ENCODE measurements at places on chromosomes 12 and 14.

GRCh38 chr14:105616802-105617192, 90.4 kb downstream of the TMEM121 start:
- no peak for DNase-seq

- no peak for DNase-seq
These were observed 42.4 kb downstream of the GLRX5 start for GRCh38 chr14:95577067-95577800.

DNA sequence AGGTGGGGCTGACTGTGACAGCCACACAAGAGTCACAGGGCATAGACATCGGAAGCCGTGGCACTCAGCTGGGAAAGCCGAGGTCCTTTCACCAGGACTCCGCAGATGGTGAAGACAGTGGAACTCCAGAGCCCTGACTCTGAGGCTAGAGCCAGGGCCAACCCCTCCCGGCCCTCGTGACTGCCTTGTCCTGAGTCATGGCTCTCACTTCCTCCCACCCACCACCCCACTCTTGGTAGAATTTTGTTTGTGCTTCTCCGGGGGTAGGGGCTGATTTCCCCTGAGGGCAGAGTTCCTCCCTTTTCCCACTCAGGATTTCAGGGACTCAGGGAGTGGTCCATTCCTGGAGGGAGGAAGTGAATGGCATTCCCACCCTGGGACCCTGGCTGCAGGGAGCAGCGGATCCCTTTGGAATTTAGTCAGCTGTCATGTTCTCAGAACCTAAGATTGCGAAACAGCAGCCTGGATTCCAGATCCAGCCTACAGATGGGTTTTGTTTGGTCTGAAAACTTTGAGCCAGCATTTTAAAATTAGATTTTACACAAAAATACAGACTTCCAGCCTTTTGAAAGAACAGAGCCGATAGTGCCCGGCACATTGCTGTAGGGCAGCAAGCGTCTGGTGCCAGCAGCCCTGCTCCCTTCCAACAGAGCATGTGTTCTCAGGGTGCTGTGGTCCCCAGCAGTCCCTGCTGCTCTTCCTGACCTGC, 50.7 kb downstream of the TPCN1 start:
- DNase-seq: no peak

GRCh38 chr12:68521848-68522502, 88.7 kb upstream of the RAP1B start:
- no peak for DNase-seq

GRCh38 chr12:12404297-12404696, 47.4 kb downstream of the BORCS5 start:
- DNase-seq: no peak

- DNase-seq: no peak
These were observed 368.0 kb upstream of the PDE3A start for GRCh38 chr12:20000229-20000849.

DNA sequence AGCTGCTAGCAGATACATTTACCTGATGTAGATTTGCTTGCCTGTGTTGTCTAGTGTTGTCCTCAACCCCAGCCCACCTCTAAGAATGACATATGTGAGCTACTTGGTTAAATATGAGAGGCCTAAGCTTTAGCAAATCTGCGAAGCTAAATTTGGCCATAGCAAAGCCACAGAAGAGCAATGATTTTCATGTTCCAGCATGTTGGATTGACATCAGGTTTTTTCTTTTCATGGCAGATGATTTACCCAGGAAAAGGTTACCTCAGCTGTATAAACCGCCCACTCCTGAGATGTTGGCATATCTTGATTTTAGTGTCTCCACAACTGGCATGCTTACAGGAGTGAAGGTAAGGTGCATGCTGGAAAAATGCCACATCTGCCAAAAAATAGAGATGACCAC, 36.4 kb upstream of the ATF1 start:
- no peak for DNase-seq

DNA sequence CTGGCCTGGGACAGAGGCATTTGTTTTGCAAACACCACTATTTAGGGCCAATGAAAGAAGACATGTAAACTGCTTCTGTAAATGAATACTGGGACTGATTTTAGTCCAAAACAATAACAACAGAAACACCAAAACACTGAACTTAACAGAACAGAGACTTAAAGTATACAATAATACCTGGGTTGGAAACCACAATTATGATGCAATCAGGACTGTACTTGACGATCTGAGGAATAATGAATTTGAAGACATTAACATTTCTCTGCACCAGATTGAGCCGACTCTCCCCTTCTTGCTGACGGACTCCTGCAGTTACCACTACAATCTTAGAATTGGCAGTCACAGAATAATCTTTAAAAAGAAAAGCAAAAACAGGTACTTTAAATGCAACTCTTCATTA, 13.9 kb downstream of the LDHB start:
- DNase-seq: no peak

DNA sequence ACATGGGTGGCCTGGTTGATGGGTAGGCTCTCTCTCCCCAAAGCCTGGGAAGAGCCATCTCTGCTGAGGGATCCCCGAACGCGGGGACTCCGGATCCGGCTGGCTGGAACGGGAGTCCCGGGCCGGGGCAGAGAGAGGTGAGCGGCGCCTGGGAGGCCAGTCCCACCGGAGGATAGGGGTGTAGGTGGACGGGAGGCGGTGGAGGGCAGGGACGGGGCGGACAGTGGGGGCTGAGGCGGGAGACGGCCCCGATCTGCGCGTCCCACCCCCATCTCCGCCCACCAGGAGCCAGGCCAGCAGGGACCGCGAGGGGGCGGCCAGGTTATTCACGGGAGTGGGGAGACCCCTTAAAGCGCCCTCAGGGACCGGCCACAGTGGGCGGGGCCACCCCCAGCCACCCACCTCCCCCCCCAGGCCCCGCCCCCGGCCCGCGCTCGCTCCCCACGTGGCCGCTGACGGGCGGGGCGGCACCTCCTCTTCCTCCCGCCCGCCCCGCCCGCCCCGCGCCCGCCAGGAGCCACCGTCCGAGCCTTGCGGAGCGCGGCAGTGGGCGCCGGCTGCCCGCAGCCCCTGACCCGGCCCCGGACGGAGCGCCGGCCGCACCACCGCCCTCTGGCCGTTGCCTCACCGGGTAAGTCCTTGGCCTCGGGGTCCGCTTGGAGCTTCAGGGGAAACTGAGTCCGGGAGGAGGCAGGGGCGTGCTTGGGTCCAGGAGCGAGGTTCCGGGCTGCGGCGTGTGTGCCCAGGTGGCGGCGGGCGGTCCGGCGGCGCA, at the start of gene INF2:
Gene INF2 (plus strand): TSS at position 510 of the 772 bp plus-strand sequence. CDS start 11,748 bp downstream, outside the sequence.
- DNase-seq: no peak

- no peak for DNase-seq
These were observed 2.9 kb downstream of the CCNK start for GRCh38 chr14:99484106-99484505.

GRCh38 chr14:96363751-96364336, 518 bp downstream of the GSKIP start:
- DNase-seq: peak; percentile 53

DNA sequence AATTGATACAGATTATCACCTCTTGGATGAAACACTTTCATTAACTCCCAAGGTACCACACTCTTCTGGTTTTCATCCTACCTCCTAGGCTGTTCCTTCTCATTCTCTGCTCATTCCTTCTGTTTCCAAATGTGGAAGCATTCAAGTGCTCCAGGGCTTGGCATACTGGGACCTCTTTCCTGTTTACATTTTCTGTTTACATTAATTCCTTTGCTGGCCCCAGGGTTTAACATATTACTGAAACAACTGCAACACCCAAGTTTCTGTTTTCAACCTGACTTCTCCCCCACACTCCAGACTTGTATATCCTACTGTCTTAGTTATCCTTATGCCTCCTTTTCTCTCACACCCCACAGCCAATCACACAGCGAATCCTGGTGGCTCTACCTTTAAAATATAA, 386.3 kb upstream of the GARIN6 start:
- DNase-seq: no peak

DNA sequence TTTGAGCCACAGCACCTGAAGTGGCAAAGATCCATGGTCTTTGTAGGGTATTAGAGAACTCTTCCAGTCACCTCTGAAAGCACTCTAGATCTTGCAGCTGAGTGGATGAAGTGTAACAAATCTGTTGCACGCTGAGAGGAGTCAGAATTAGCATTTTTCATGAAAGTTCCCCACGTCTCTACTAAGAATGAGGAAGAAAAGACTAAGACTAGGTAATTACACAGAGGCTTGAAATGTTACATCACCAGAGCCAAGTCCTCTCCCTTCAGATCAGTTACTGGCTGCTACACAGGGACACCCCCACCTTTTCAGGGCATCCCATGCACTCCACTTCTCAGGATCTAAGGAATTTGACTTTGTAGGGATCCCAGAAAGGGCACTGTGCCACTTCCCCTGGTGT, 98.6 kb upstream of the FKBP4 start:
- DNase-seq: no peak

- DNase-seq: no peak
These were observed 197.6 kb upstream of the RBM19 start for GRCh38 chr12:114163771-114164170.

DNA sequence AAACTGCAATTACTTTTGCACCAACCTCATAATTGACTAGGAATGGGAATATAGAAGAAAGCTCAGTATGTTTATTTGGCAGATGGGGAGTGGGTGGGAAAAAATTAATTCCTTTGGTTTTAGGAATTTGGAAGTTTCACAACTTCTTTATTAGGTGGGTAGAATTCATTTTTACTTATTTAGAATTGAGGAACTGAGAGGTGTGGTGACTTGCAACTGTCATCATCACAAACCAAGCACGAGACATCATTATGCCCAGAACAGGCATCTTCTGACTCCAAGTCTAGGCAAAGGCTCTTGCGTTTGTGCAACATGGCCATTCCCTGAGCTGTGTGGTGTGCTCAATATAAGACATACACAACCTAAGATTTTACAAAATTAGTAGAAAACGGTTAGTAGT, 380.0 kb downstream of the ATP23 start:
- DNase-seq: no peak

- no peak for DNase-seq
These were observed 47.9 kb downstream of the RPH3A start for GRCh38 chr12:112839386-112839972.

DNA sequence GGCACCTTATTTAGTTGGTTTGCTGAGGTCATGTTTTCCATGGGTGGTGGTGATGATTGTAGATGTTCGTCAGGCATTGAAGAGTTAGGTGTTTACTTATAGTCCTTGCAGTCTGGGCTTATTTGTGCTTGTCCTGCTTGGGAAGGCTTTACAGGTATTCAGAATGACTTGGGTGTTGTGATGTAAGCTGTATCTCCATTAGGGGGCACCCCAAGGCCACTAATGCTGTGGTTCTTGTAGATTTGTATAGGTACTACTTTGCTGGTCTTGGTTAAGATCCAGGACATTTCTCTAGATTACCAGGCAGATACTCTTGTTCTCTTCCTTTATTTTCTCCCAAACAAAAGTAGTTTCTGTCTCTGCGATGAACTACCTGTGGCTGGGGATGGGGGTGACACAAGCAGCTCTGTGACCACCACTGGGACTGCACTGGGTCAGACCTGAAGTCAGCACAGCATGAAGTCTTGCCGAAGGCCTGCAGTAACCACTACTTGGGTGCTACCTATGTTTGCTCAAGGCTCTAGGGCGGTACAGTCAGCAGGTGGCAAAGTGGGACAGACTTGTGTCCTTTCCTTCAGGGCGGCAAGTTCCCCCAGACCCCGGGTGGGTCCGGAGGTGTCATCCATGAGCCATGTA, 35.8 kb upstream of the FBXO33 start:
- no peak for DNase-seq

DNA sequence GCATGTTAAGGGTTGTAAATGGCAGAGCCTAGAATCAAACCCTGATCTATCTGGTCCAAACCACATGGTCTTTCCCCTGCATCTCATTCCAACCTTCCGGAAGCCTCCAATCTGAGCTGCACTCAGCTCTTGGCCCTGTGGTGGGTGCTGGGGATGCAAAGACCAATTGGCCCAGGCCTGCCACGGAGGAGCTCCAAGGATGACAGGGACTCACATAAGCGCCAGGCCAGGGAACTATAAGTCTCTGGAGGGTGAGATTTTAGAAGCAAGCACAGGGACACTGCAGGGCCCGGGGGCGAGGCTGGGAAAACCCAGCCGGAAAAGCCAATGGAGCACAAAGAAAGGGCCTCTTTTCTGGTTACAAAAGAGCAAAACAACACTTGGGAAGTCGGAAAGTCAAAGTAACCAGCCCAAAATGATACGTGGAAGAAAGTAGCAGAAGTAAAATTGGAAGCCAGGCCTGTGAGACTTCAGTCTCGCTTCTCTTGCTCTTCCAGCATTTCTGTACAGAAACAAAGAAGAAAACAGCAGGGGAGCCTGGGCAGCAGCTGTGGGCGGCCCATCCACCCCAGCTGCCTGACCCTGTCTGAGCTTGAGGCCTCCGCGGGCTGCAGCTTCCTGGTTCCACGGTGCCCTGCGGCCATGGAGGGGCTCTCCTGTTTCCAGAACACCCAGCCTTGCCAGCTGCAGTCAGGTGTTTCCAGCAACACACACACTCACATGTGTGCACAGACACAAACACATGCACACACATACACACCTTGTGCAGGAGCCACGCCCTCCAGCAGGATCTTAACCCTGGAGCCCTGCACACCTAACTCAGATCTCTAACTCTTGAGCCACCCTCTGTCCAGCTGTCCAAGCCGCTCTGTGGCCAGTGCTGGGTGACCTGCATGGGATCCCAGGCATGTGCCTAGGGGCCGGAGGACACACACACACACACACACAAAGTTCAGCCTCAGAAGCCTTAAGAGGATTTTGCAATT, 178.2 kb downstream of the BCL11B start:
- DNase-seq: no peak

GRCh38 chr12:111428728-111429175, 23.0 kb downstream of the SH2B3 start:
- peak; percentile 94 for DNase-seq

DNA sequence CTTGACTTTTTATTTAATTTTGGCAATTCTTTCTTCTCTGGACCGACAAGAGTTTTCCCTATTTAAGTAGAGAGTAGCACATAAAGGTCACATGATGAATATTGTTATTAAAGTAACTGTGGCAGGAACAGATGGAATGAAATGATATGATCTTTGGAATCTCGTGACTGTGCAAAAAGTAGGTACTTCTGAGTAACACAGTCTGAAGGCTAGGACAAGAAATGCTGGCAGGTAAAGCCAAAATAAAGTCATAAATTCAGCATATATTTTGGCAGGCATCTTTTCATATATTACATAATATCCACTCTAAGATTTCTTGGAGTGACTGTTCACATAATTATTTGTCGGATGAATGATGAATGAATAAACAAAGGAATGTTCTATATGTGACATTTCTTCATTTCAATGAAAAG, 121.4 kb downstream of the EFCAB11 start:
- no peak for DNase-seq

DNA sequence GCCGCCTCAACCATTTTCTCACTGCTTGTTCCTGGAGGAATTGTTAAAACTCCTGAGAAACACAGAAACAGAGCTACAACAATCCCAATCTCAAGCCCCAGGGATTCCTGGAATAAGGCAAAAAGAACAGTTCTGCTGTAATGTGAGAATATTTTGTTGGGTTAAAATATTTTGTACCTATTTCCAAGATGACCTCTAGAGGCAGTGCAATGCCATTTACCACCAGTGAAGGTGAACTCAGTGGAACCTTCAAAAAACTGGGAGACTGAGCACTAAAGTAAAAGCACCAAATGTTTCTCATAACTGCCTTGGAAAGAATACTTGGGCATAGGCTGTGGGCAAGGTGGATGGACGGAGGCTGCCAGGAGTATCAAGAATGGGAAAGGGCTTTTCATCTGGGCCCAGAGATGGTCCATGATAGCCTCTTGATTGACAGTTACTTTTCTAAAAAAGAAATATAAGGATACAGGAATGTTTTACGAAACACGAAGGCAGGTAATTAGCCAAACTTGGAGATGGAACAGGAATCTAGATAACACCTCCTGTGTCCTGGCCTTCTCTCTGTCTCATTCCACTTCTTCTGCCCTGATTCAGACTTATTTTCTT, 334.0 kb upstream of the FLRT2 start:
- DNase-seq: no peak

- DNase-seq: no peak
These were observed 65.0 kb downstream of the SERPINA3 start for GRCh38 chr14:94677213-94677612.
